ENCODE measurements at places on chromosomes 2 and 18.

GRCh38 chr2:41595240-41595639 is 452.6 kb upstream of the PKDCC start:
- DNase-seq: no peak

GRCh38 chr2:168564641-168565040 is 108.6 kb downstream of the CERS6 start:
- DNase-seq: no peak

DNA sequence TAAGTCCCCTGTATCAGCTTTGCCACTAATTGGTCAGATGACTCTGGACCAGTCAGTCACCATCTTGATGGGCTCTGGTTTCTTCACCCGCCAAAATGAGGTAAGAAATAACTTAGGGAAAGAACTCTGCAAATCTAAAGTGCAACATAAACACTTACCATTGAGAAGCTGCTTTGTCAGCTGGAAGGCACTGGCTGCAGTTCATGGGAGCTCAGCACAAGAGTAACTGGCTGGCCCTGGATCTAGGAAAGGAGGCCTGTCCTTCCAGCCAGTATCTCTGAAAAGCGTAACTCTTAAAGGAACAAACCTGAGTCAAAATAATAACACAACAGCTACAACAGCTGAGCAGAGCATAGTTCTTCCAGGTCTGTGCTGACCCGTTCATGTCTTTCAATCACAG is 123.9 kb downstream of the CACNB4 start:
- DNase-seq: no peak

DNA sequence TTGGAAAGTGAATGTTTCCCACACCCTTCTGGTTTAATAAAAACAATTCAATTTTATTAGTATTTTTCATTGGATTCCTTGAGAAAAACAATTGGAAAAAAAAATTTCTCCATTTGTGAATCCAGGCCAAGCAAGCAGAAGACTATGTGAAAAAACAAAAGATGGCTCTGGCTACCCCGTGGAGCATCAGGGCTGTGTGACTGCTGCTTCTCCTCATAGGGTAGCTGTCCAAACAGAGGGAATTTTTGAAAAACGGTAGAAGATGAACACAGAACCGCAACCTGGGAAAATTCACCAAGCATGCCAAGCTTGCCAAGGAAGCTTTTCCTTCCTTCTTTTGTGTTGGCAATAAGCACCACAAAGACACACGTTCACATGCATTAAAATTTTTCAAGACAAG is 71.3 kb upstream of the ACVR2A start:
- no peak for DNase-seq

GRCh38 chr18:76055025-76055424 is 440.0 kb downstream of the ZNF516 start:
- no peak for DNase-seq

DNA sequence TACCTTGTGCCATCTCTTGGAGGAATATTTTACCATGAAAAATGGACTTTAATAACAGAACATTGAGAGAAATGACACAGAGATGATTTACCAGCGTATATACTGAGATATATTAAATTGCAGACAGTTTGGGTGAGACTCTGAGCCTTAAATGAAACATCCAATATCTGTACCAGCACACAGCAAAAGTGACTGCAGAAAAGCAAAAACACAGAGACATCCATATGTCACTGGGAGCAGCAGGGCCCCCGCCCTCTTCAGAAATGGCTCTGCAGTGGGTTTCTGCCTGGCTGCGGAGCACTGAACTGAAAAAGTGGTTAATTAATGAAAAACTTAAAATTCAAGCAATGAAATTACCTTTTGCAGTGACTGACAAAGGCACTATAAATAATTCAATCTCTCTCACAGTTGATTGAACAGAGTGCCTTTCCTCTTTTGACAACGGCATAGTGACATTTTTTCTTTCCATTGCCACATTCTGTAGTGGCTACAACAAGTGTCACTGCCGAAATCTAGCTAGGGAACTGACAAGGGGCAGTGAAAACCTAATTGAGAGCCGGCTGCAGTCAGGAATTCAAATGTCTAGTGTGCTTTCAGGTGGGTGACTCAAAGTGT is 353.4 kb downstream of the ALK start:
- DNase-seq: no peak

DNA sequence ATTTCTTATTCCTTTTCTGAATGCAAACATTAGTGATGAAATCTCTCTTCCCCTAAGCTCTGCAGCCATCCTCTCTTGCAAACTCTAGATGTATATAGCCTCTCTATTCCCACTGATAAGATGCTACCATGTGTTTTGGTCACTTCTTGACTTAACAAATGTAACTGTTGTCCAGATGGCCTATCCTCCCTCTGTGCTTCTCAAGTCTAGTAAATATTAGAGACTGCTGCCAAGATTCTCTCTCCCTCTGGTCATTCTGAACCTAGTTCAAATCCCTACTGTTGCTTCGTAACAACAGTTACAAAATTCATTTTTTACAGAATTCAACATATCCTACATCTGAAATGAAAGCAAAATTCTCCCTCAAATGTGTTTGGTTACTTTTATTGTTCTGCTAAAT is 156.6 kb downstream of the TXNL1 start:
- no peak for DNase-seq

- no peak for DNase-seq
These were observed 272.7 kb downstream of the SS18 start for GRCh38 chr18:25817546-25818237.

GRCh38 chr2:44200759-44201158 is 32.1 kb downstream of the PPM1B start:
- DNase-seq: no peak

GRCh38 chr2:224111576-224111975 is 72.5 kb upstream of the SERPINE2 start:
- DNase-seq: no peak

DNA sequence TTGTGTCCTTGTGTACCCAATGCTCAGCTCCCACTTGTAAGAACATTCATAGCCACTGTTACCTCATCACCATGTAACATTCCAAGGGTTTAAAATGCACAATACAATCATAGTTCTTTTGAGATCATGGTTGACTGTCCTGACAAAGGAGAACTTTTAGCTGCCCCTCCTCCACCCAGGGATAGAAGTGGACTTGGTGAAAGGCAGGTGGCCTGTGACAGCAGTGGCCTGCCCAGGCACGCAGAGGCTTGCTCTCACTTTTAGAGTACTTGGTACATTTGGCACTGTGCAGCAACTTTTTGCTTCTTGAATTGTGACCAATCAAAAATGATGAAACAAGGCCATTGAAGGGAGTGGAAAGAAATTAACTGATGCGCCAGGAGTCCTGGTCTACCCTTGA is 108.7 kb downstream of the ANKRD44 start:
- no peak for DNase-seq

DNA sequence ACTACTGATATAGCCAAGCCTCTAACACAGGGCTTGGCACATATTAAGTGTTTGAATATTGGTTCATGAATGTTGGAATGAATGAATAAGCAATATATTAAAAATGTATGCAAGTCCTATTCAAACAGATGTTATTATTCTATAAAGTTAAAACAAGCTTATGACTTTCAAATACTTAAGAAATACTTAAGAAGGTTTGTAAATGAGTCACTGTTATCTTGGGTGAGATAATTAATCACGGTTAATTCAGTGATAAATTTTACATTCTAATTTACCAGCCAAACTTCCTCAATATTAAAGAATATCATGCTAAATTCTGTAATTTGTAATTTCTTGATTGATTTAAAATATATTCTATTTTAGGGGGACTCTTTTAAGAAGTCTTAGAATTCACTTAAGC is 74.8 kb downstream of the RBMS1 start:
- no peak for DNase-seq

DNA sequence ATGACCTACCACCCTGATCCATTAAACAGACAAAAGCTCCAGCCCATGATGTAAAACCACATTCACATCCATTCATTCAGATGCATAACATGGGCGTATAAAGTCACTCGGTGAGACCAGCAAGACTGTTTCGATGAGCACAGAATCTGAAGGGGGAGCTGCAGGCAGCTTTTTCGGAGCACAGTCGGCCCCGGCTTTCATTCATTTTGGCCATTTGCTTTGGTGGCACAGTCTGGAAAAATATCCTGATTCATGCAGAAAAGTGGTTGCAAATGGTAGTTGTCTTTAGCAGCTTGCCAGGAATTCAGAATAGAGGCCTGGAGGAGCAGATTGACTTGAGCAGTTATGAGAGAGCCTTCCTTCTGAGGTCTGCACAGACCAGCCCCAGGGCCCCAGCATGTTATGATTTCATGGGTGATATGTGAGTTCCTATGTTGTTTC is 11.2 kb downstream of the ARID5A start:
- DNase-seq: no peak

DNA sequence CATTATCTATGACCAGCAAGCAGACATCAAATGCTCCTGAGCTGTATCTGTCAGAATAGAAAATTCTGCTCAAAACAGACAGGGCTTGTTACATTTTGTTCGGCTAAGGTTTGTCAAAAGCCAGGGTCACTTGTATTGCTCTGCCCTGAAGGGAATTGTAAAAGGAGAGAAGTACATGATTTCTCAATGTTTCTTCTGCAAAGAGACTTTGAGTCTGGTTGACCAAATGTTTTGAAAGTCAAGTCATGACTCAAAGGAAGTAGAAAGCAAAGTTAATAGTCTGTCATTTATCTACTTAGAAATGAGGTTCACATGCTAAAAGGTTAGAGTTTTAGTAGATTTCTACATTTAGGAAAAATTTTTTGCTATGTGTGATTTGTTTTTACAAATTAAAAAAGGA is 1624.1 kb upstream of the ZEB2 start:
- no peak for DNase-seq

GRCh38 chr2:172922306-172922705 is 153.3 kb upstream of the MAP3K20 start:
- DNase-seq: no peak

DNA sequence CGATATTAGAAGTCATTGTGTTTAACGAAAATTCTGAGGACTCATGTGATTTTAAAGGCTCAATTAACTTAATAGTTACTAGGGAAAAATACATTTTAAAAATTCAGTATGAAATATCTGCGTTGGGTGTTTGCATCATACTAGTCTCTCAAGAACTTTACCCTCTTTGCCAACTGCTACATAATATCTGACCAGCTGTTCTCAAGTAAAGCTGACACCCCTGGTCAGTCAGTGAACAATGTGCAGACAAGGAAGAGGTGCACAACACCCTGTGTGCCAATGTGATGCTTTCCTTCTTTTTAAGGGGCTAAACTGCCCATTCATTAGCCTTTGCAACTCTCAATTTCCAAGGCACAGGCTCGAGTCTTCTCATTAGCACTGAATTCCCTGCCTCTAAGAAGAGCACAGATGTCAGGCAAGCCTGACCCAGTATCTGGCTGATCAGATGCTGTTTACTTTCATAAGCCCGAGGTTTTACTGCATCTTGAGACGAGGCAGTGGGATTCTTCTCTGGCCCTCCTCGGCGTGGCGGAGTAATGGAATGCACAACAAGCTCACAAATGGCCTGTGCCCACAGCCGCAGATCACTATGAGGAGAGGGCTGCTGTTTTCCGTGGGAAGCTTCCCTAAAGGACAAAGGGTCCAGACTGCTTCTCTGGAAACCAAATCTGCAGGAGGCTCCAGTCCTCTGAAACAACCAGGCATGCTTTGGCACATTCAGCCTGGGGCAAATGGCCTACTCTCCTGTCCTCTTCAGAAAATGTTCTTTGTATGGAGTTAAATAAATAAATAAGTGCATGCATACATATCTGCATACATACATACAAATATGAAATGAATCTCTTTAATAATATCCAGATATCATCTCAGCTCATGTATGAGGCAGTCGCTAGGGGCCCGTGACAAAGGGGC is 240.3 kb downstream of the ZNF521 start:
- DNase-seq: no peak

DNA sequence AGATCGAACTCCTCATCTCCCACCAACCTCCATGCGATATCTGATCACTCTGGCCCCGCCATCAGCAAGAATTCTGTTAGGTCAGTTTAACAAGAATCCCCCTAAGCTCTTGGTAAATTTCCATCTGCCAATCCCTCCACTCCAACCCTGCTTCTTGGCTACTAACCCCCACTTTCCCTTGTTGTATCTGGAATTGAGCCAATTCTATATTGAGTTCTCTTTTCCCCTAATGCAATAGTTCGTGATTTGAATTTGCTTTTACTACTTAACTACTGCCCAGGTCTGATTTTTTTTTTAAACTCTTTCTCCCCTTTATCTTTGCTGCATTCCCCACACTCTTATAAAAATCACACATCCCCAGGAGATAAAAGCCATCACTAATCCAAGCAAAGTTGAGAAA is 159.3 kb upstream of the STK17B start:
- DNase-seq: no peak

GRCh38 chr18:60389314-60389713 is 16.7 kb upstream of the MC4R start:
- no peak for DNase-seq

GRCh38 chr2:41736586-41736985 is 311.2 kb upstream of the PKDCC start:
- DNase-seq: no peak

- DNase-seq: no peak
These were observed 1178.5 kb upstream of the ACVR2A start for GRCh38 chr2:146666340-146666739.

GRCh38 chr2:124283096-124283495 is 258.0 kb downstream of the CNTNAP5 start:
- DNase-seq: no peak

- no peak for DNase-seq
These were observed 90.3 kb downstream of the ZNF532 start for GRCh38 chr18:58955001-58955400.

GRCh38 chr18:45357686-45358470 is 257.4 kb upstream of the SLC14A2 start:
- no peak for DNase-seq

DNA sequence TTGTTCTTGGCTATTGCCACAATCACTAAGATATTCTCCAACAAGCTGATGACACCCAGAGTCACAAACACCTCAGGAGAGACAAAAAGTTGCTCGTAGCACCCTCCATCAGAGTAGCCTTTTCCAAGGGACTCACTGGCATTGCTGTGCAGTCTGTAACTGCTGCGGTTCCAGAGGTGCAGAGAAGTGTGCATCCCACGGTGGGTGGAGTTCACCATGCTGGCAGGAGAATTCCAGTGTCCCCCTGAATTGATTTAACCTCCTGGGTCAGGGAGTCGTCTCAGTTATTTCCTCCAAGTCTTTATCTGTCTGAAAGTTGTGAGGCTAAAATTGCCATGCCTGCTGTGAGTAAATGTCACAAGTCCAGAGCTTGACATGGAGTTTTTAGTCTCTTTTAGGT is 443 bp downstream of the MC4R start:
- no peak for DNase-seq

GRCh38 chr18:33369711-33370449 is 70.6 kb downstream of the CCDC178 start:
- no peak for DNase-seq

Data from stimulated activated CD8-positive, alpha-beta memory T cell treated with anti-CD3 and anti-CD28 coated beads, Interleukin-4, amount 100 ng/mL, for 4 hours (primary cell).